ENCODE measurements at places on chromosomes 2 and 18.

DNA sequence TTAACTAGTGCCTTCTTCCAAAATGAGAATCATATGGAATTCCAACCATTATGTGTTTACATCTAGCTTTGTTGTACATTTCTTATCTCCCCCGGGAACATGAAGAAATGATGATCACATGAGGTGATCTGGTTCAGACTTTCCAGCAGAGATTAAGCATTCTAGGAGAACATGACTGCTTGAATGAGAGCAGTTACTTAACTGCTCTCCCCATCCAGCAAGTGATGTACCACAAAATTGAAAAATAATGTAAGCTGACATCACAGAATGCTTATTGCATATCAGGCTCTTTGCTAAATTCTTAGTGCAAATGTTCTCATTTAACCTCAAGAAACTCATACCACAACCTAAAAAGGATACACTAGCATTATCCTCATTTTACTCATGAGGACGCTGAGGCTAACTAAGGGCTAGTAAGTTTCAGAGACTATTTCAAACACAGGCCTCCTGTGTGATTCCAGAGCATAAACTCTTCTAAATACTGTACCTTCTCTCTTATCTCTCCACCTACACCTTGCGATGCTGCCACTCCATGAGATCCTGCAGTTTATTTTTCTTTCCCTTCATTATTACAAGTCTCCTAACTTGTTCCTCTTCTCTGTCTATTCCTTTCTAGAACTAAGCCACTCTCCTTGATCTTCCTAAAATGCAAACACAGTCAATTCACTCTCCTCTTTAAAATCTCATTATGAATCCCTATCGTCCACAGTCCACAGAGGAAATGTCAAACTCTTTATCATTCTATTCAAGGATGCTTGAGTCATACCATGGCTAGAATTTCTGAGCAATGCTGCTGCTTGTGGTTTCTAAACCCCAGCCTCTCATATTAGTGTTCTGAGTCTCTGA is 1224.8 kb upstream of the ZEB2 start:
- peak; percentile 26 for DNase-seq

DNA sequence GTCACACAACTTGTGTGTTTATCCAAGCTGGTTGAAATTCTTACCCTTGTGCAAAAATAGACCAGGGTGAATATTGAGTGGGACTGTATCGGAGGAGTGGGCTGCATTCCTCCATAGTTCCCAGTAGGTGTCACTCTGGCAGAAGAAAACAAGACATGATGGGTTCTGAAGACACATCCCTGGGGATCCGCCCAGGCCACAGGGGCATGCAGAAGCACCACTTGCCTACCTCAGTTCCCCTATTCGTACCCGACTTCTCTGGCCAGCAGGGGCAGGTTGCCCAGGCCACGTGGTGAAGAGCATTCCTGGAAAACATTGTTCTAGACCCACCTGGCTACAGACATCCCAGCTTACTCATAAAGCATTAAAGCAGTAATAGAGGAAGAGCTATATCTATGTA is 168.2 kb downstream of the FAM210A start:
- no peak for DNase-seq

DNA sequence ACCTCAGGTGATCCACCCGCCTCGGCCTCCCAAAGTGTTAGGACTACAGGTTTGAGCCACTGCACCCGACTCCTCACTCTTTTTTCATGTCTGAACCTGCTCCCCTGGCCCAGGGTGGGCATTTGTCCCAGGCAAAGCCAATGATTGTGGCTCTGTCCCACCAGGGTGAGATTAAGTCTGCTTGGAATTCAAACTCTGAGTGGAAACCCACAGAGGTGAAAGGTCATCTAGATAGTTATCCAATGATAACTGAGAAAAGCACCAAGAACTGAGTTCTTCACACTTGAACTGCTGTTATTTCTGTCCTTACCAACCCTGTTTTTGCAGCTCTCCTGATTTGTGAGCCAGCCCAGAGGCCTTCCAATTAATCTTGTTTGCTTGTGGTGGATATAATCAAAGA is 62.4 kb upstream of the ACVR1 start:
- no peak for DNase-seq

GRCh38 chr2:168432565-168433186 is 23.4 kb upstream of the CERS6 start:
- DNase-seq = no peak

DNA sequence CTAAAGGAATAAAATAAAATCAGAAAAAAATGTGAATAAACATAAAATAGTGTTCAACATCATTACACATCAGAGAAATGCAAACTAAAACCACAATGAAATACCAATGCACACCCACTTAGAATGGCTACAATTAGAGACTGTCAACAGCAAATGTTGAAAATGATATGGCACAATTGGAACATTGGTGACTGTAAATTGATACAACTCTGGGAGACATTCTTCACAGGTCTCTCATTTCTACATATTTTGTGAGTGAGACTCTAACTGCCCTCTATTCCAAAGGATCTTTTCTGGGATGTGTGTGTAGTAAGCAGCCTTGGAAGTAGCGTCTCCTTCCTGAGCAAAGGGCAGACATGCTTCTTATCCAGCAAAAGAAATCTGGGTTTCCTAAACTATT is 323.0 kb downstream of the FBXO15 start:
- no peak for DNase-seq

- no peak for DNase-seq
Observed at GRCh38 chr18:49399003-49399402, 61.4 kb downstream of the DYM start.

DNA sequence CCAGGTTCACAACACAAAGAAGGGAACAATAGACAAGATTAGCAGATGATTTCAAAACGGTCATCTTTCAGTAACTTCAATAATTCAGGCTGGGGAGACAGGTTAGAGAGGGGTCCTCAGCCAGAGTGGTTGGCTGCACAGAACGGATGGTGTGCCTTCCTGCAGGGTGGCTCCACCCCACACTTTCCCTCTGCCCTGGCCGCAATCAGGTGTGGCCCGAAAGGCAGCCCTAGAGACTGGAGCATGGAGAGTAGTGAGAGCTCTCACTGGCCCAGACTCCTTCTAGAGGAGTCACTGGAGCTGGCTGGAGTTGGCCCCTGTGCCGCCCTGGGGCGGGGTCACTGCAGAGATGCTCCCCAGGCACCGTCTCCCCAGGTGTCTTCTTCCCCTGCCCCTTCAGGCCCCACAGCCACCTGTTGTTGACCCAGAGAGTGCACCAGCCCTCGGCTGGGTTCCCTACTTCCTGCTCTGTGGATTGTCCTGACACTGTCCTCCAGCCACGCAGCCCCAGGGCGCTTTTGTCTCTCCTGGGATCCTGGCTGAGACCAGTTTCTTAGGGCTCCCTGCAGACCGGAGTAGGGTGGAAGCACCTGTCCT is 126.8 kb downstream of the PXDN start:
- DNase-seq = no peak

DNA sequence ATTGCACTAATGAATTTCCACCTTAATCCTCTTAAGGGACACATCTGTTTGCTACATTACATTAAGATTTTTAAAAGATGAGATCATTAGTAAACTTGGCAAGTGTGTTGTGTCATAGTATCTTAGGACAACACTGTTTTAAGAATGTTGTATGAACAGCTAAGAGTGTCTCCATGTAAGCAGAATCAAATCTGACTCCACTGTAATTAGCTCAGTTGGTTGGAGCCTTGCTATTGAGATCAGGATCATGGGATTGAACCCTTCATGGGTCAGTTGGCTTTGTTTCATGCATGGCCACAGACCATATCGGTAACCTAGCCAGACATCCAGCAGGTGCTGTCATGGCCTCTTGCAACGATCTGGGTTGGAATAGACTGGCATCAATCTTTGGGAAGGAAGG is 5.2 kb downstream of the FHOD3 start:
- DNase-seq = no peak
